ENCODE measurements at places on chromosomes 5 and 9.

DNA sequence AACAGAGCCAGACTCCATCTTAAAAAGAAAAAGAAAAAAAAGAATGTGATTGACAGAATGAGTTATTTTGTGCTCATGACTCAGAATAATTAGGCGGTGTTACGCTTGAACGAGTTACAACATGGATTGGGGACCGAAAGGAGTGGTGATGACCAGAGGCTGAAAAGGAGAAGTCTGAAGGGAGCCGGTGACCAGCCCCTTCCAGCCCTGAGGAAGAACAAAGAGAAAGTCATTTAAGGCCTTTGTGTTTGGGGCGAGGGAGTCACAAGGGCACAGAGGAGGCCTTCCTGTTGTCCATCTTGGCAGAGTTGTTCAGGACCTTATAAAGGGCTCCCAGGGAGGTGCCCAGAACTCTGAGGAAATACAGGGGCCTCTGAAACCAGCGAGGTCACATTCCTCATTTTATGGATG lies 131.6 kb downstream of the GOLPH3 start:
- no peak for DNase-seq

DNA sequence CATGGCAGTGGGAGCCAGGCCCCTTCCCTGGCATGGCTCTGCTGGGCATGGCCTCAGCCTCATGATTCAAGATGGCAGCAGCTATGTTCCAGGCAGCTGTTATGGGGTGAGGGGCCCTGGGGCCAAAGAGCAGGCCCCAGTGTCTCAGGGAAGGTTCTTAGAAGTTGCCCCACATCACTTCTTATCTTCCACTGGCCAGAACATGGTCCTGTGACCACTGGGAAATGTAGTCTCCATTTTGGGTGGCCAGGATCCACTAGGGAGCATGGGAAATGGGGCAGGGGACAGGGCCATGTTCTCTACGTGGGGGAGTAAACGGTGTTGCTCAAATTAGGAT lies 18.3 kb downstream of the SUSD3 start:
- no peak for DNase-seq

DNA sequence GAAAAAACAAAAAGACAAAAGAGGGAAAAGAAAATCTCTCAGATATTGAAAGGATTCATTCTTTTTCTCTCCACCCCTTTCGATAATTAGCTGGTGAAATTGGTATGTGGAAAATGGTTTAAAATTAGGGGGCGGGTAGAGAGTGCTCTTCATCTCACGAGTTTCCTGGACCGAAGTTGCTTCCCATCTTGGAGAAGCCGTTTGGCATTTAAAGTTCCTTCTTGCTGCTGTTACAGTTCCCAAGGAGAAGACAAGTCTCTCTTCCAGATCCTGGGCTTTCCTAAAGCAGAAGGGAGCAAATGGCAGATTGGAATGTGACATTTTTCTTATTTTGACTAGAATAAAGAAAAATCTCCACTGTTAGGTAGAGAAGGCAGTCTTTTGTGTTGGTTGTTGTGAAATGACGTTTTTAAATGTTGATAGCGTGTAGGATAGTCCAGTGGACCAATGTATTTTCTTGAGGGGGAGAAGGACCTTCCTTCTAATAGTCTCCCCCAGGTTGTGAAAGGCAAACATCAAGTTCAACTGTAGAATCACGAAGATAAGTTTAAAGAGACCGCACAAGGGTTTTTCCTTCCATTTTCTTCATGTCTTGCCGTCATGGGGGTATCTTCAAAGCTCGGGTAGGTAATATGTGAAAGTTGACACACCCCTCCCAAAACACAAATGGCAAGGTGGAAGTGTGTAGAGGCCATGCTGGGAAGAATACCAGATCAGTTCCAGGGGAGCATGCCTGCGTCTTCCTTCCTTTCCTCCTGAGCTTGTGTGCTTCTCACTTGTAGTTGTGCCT lies 77.5 kb downstream of the EHMT1 start:
- no peak for DNase-seq

DNA sequence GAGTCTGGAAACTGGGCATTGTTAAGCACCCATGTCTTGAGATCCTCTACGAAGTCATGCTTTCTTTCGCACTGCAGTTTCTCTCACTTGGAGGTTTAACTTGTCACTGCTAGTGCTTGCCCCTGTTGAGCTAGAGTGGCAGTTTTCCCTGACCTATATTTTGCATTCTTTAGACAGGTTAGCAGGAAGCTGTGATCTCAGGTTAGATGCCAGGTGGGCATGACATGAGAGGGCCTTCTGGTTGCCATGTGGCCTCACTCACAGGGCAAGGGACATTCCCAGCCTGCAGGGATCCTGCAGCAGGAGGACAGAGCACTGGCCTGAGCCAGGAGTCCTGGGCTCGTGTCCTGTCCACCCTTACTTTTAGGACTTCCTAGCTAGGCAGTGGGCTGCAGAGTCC lies 28.6 kb downstream of the SLC36A1 start:
- DNase-seq = no peak

DNA sequence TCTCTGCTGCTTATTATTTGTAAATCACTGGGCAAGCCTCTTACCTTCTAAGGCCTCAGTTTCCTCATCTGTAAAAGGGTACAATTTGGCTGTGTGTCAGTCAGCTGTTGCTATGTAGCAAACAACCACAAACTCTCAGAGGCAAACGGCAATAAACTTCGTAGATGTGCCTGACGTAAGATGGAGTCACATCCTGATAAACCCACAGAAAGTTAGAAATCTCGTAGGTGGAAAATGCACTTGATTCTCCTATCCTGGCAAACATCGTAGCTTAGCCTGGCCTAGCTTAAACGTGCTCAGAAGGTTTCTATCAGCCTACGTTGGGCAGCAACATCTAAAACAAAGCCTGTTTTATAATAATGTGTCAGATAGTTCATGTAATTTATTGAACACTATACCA lies 35.0 kb upstream of the UNC5A start:
- no peak for DNase-seq

GRCh38 chr9:104906441-104907277 lies 21.3 kb downstream of the ABCA1 start:
- DNase-seq = no peak

- no peak for DNase-seq
Measured at GRCh38 chr5:77970891-77971290, 194.8 kb upstream of the TBCA start.

- no peak for DNase-seq
Measured at GRCh38 chr5:68711293-68712200, 382.3 kb upstream of the SLC30A5 start.

DNA sequence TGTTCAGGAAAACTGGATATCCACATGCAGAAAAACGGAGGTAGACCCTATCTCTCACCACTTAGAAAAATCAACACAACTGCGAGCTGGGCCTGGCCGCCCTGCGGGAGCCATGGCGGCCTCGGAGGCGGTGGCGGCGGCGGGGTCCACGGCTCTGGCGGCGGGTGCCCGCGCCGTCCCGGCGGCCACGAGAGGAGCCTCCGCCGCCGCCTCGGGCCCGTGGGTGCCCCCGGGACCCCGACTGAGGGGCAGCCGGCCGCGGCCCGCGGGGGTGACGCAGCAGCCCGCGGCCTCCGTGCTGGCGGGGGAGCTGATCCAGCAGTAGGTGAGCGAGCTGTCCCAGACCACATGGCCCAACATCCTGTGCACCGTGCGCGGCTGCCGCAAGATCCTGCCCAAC lies 25.3 kb downstream of the FANCC start:
- DNase-seq = no peak

GRCh38 chr5:103021314-103021713 lies 98.6 kb downstream of the GIN1 start:
- DNase-seq = no peak

- no peak for DNase-seq
Measured at GRCh38 chr5:401146-402034, 41.6 kb upstream of the EXOC3 start.

DNA sequence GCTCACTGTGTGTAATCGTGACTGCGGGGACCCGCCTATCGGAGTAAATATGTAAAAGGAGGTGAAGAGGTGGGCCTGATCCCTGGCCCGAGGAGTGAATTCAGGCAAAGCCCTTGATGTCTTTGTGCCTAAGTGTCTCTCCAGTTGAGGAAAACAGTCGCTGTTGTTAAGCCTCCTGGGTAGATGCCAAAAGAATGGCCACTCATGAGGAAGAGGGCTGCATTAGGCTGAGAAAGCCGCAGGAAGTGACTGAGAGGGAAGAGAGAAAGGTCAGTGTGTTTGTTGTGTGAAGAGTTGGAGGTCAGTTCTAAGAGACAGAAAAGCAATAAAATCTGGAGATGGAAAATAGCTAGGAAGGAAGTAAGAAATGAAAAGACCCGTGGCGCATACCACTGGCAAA lies 35.8 kb upstream of the PIP5K1B start:
- DNase-seq = peak; percentile 19

- peak; percentile 3 for DNase-seq
Measured at GRCh38 chr5:10333154-10334006, 20.1 kb upstream of the MARCHF6 start.

GRCh38 chr5:91898898-91899297 lies 515.8 kb upstream of the ARRDC3 start:
- no peak for DNase-seq

DNA sequence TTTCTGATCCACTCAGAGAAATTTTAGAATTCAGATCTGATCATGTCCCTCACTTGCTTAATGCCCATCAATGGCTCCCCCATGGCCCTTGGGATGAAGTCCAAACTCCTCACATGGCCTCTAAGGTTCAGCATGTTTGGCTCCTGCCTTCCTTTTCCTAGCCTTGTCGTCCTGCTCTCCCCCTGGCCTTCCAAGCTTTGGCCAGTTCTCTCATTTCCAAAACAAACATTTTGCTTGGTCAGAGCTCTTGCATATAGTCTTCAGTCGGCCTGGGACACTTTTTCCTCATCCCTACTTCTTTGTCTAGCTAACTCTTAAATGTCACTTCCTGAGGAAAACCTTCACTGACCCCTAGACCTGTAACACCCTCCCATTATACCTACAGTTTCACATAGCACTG lies 37.1 kb upstream of the PPP3R2 start:
- no peak for DNase-seq

DNA sequence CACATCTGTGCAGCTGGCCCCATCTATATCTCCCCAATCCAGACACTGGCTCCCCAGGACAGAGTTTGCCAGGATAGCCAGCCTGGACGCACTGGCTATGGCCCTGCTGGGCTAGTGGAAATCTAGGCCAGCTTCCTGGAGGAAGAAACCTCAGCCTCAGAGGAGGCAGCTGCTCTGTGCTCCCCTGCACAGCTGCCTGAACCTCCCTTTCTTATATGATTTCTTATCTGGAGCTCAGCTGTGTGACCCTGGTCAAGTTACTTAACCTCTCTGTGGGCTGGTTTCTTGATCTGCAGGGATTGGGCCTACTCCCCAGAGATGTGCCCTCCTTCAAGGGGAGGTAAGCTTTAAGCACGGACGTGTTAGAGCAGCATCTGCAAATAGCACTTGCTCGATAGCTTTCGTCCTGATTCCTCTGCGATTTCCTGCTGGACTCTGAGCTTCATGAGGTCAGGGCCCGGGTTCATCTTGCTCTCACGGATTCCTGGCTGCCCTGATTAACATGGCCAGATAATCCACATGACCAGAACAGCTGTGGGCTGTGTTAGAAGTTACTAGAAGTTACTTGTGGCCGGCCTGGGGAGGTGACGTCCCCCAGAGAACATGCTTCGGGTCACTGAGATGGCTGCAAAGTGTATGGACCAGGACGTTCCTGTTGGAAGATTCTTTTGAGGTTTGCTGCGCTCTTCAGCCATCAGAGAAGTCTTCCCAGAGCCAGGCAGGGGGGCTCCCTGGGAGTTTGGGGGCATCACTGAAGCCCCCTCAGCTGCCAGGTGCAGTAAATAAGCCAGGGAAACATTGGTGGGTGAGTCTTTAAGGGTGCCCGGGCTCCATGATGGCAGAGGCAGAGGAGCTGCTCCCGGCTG lies 14.5 kb downstream of the C9orf50 start:
- no peak for DNase-seq

- no peak for DNase-seq
Measured at GRCh38 chr9:14323083-14323971, 9.4 kb upstream of the NFIB start.

- DNase-seq = no peak
Measured at GRCh38 chr9:19649336-19650041, 139.3 kb downstream of the SLC24A2 start.

- DNase-seq = no peak
Measured at GRCh38 chr9:18796696-18797270, 236.2 kb downstream of the SAXO1 start.

DNA sequence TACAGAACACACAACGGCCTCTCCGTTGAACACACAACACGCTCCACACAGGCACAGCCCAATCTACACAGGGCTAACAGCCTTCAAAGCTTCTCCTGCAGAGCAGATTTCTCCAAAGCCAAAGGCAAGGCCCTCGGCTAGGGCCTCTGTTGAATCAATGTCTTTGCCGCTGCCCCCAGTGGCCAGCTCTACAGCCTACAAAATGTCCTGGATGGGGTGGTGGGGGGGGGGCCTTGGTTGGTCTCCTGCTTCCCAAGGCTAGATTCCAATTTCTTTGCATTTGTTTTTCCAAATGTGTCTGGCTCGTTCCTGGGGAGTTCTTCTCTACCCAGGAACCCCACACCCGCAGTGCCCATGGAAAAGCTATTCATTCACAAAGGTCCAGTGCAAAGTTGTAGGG lies 167.2 kb downstream of the PAX5 start:
- DNase-seq = no peak

DNA sequence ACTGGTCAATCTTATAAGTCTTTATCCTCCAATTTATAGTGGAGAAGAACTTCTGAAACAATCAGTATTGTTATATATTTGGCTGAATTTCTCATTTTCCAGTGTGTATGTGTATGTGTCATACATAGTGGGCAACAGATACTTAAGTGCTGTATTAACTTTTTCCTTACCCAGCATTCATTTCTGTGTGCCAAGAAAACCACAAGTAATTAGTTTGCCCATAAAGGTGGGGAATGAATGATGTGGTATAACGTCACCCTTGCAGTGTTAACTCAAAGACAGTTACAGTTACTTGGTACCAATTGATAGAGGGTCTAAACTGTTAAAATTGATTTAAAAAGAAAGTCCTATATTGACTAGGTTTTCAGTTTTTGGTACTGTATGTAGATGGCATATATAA lies 2.0 kb downstream of the OGN start:
- DNase-seq = no peak

DNA sequence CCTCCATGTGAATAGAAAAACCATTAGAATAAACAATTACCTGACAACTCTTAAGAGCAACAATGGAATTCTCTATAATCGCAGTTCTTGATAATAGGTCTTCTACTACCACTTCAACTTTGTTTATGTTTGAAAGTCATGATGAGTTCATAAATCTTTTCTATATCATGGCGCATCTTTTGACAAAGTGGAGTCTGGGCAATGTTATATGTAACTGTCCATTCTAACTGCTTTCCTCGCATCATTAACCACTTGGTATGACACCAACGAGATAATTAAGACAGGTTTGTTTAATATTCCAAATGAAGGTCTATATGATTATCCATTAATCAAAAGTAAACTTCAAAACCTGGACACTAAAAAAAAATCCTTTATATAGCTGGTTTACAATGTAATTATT lies 272.0 kb downstream of the DENND1A start:
- DNase-seq = no peak

GRCh38 chr9:81791076-81791475 lies 101.7 kb upstream of the TLE1 start:
- DNase-seq = no peak

- DNase-seq = peak; percentile 35
Measured at GRCh38 chr5:56358703-56359681, 125.9 kb upstream of the ANKRD55 start.

GRCh38 chr5:1297243-1297642 lies 2.4 kb upstream of the TERT start:
- no peak for DNase-seq
